AG09319 (cell line): ENCODE measurements at places on chromosomes 3 and 15.

GRCh38 chr3:31791090-31791430 is 190.0 kb downstream of the OSBPL10 start:
- DNase-seq: no peak

DNA sequence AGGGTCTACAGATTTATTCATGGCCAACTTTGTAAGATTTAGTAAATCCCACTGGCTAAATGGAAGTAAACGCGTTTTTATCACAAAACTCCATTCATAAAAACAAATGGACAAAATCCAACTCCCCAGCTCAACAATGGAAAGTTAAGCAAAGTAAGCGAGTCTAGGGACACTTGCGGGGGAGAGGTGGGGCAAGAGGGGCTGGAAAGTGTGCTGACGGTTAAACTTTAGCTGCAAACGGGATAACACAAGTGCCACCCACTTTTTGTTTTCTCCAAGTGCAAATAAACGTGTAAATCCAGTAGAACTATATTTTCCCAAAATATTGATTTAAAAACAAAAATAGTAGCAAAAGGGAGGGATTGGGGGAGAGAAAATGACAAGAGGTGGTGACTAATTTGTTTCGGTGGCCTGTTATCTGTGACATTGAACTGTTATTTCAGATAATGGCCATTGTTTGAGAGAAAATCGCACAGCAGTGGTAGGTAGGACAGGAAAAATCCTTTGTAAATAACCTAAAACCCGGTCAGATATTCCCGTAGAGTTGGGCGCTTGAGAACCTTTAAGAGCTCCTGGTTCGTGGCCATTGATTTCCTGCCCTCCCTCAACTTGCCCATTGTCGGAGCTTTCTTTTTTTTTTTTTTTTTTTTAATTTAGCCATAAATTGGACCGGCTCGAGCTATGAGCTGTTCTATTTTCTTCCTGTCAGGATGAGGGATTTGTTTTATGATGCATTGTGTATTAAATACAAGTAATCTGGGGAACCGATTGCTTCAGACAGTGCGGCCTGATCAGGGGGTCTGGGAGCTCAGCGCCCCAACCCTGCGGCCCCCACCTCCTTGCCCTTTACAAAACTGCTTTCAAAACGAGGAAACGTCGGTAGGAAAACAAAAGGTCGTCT is 514.8 kb downstream of the MECOM start:
- DNase-seq: no peak

- no peak for DNase-seq
Observed at GRCh38 chr15:46879032-46879770, 838.1 kb upstream of the SEMA6D start.

- no peak for DNase-seq
Observed at GRCh38 chr3:182808041-182808770, 14.9 kb downstream of the ATP11B start.

GRCh38 chr3:156575641-156576040 is 20.7 kb upstream of the SSR3 start:
- no peak for DNase-seq
